NCI-H69 (cell line): ENCODE measurements at places on chromosomes 3 and 15.

DNA sequence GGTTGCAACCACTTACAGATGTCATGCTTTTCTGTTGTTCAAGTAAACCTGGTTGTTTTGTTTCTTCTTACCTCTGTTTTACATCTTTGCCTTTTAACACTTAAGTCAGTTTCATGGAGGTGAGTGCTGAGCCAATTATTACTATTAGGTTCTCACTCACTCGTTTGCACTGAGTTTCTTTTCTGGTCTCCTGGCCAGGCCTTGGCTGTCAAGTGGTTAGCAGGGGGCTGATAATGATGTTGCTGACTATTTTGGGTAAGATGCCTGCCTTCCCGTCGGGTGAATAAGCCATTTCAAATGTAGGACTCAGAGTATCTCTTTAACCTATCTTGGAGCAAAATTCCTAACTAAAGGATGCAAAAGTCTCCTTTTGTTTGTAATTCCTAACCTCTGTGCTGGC, 78.5 kb downstream of the KLHL25 start:
- no peak for DNase-seq

DNA sequence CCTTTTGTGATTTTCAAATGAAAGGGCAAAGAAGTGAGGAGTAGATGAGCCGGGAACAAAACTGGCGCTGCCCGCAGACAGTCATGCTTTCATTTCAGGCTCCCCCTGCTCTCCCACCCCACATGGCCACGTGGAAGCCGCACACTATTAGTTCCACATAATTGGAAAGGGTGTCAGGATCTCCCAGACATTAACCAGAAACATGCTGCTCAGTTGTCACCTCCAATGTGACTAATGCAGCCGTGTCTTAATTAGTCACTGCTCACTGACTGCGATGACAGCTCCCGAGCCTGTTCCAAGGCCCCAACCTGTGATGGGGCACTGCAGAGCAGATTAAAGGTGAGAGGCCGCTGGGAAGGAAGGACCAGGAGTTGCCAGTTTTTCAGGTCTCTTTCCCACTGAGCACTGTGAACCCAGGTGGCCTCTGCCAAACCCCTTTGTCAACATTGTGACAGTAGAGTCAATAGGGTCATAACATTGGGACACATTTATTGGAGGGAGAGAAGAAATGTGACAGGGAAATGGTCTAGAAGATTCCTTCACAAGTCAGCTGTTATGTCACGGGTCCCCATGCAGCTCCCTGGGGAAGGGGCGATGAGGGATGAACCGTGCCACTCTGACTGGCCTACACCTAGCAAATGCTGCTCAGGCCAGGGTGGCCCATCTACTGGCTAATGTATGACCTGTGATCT, 38.6 kb upstream of the SFMBT1 start:
- peak; percentile 29 for DNase-seq

- DNase-seq = no peak
Observed at GRCh38 chr3:126155280-126155640, 25.1 kb downstream of the ALDH1L1 start.

GRCh38 chr15:75095594-75095993, 72.2 kb downstream of the PPCDC start:
- no peak for DNase-seq

DNA sequence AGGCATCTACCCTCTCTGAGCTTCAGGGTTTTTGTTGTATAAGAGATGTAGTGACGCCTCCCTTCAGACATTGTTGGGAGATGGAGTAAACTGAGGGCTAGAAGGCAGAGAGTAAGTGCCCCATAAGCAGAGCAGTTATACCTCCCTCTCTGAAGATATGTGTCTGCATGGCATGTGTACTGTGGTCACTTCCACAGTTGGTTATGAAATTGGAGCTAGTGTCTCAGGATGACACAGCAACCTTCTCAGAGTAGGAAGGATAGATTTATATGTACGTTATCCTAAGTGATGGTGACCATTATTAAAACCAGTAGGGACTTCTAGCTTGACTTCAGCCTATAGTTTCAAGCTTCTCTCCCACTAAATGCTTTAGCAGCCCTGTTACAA, 17.9 kb downstream of the PXK start:
- DNase-seq = no peak

GRCh38 chr3:116473602-116474001, 28.3 kb upstream of the LSAMP start:
- peak; percentile 16 for DNase-seq

DNA sequence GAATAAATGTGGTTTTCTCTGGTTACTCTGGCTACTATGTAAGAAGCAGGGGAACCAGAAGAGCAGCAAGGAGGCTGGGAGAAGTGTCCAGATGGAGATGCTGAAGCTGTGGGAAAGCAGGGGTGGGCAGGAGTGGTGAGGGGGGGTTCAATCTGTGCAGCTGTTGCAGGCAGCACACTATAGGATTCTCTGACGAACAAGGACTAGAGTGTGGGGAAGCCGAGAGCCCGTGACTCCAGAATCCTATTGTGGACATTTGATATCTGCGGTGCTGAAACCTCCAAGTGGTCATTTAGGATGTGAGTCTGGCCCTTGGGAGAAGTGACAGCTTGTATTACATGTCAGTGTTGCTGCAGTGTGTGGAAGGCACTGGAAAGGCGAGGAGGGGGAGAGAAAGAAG, 60.5 kb downstream of the GABRB3 start:
- DNase-seq = no peak

GRCh38 chr3:106880206-106880605, 497.0 kb upstream of the CCDC54 start:
- DNase-seq = no peak

- no peak for DNase-seq
Observed at GRCh38 chr3:172919297-172919683, 168.8 kb downstream of the ECT2 start.

- peak; percentile 32 for DNase-seq
Observed at GRCh38 chr3:20842594-20843436, 656.8 kb upstream of the SGO1 start.

DNA sequence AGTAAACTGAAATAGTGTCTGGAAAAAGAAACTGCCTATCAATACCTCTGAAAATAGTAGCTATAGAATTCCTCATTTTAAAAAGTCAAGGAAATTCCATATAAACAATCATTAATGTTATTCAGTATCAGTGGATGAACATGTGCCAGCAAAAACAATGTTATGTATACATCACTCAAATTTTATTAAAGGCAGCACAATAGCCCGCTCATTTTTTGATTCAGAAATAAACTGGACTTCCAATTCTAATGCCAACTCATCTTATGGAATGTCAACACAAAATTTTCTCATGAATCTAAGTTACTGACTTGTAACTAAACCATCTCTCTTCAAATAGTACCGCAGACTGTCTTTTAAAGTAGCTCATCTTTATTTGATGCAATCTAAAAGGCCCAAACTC, 19.0 kb downstream of the THBS1 start:
- no peak for DNase-seq

DNA sequence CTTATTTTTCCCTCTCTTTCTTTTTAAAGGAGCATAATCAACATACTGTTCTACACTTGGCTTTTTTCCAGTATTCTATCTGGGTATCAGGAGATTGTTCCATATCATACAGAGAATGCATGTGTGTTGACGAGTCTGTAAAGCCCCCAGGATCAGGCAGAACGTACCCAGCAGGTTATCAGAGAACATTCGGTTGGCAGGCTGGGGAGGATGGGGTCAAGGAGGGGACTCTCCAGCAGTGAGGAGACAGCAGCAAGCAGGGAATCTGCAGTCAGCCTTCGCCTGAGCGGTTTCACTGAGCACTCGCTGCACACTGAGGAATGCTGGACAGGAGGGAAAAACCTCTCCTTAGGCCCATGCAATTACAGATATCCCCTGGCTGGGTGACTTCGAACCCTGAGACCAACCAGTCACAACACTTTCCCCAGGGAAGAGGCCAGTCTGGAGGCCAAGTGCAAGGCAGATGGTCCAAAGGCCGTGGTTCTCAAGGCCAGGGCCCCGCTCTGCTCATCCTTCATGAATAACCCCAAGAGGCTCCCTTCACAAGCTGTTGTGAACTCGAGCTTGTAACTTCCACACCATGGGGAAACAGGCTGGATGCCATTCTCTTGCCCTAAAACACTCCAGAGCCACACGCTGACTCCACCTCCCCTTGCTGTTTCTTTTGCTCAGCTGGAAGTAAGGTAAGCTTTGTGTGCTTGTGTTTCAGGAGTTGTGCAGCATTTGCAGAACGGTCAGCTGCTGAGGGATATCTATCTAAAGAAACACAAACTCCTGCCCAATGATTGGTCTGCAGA, 60.1 kb downstream of the PXYLP1 start:
- DNase-seq = no peak

GRCh38 chr3:123013876-123014275, 13.7 kb downstream of the SEMA5B start:
- no peak for DNase-seq

GRCh38 chr3:32705232-32705631, 20.2 kb downstream of the CNOT10 start:
- no peak for DNase-seq

GRCh38 chr15:59301527-59301926, 71.1 kb downstream of the MYO1E start:
- no peak for DNase-seq

DNA sequence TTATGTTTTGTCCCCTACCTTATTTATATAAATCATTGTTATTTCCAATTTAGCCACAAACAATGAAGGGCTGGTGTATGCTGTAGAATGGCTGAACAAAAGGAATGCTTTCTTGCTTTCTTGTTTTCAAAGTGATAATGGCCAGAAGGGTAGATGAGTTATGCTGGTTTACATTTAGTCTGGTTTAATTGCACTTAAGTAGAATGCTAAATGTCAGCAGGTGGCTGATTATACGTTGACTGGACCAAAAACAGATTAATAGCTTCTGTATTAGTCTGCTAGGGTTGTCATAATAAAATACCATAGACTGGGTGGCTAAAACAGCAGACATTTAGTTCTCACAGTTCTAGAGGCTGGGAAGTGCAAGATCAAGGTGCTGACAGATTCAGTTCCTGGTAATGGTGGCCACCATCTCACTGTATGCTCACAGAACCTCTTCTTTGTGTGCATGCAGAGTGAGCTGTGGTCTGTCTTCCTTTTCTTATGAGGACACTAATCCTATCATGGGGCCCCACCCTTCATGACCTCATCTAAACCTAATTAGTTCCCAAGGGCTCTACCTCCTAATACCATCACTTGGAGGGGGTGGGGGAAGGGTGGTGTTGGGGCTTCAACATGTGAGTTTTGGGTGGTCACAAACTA, 17.1 kb upstream of the XIRP1 start:
- DNase-seq = peak; percentile 26
